ENCODE measurements at places on chromosomes 5 and 9.

- no peak for DNase-seq
Measured at GRCh38 chr5:179762781-179763176, 30.2 kb downstream of the MAML1 start.

DNA sequence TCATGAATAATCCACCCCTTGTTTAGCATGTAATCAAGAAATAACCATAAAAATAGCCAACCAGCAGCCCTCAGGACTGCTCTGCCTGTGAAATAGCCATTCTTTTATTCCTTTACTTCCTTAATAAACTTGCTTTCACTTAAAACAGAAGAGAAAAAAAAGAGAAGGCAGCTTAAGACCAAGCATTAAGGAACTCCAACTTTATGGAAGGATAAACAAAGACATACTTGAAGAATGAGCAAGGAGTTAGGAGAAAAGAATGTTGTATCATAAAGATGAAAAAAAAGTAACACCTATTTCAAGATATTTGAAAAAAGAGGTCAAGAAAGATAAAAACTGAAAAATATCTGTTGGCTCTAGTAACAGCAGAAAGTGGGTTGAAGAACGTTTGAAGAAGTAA is 107.6 kb downstream of the RNF180 start:
- DNase-seq, result no peak

- DNase-seq, result no peak
Measured at GRCh38 chr9:6838158-6838557, 80.4 kb downstream of the KDM4C start.

- no peak for DNase-seq
Measured at GRCh38 chr5:96087939-96088338, 126.3 kb upstream of the ELL2 start.

DNA sequence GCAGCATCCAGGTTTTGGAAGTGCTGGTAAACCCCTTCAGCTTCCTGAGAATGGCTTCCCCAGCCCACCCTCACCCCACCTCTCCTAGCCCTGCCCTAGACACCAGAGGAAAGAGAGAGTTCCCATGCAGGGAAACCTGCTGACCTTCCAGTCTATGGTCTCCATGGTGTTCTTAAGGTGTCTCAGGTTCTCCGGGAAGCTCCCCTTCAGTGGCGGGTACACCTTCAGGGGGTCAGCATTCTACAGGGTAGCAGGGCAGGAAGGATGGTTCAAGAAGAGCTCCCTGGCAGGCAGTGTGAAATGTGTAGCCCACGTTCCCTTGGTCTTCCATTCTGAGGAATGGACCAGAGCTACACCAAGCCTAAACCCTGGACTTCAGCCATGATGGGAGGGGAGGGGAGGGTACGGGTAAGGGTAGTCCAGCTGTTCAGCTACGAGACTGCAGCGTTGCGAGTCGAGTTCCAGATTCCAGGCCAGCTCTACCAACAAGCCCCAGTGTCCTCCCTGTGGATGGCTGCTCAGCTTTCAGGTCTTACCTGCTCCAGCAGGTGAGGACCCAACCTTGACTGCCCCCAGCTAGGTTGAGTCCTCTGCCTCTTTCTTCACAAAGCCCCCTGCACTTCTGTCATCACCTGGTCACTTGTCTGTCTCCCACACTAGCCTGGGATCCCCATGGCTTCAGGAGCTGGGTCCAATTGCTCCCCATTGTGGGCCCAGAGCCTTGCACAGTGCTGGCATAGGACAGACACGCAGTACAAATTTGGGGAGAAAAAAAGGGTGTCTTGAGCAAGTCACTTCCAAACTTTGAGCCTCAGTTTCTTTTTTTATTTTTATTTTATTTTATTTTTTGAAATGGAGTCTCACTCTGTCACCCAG is 7.5 kb downstream of the CD74 start:
- DNase-seq, result no peak

GRCh38 chr9:95511952-95512708 is 4.6 kb downstream of the PTCH1 start:
- DNase-seq, result no peak

DNA sequence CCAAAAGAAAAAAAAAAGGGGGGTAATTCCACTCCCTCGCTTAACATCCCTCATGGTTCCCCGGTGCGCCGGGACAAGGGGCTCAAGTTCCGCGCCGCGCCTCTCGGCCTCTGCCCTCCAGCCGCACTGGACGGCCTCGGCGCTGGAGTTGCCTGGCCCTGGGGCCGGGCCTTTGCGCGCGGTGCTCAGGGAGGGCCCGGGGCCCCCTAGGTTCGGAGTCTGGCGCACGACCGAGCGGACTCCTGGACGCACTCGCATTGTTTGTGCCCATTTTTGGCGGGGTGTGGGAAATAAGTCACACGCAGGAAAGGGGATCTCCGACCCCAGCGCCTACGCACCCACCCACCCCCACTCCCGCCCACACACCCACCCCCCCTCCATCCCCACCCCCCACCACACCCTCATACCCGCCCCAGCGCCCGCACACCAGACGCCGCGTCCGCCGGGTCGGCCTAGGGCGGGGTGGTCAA is 381 bp downstream of the MED22 start:
- DNase-seq, result no peak

DNA sequence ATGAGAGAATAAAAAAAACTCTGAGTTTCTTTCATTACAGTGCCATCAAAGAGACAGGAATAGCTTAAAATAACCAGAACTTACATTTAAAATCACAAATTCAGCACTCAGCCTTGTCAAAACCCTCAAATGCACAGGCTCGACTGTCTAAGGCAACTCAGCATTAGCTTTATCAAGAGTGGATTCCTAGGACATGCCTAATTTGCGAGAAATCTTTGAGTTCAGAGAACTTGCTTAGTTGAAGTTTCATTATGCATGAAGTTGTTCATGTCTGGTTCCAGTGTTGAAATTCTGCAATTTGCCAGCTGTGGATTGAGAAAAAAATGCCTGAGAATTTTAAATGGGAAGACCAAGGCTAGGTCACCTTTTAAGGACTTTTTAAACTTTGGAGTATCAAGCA is 151.1 kb downstream of the LRRC70 start:
- no peak for DNase-seq

Measured in stimulated activated CD4-positive, alpha-beta T cell treated with anti-CD3 and anti-CD28 coated beads, Interleukin-4, amount 100 ng/mL, for 4 hours (primary cell).